NCI-H460 (cell line): ENCODE measurements at places on chromosomes 16 and 17.

DNA sequence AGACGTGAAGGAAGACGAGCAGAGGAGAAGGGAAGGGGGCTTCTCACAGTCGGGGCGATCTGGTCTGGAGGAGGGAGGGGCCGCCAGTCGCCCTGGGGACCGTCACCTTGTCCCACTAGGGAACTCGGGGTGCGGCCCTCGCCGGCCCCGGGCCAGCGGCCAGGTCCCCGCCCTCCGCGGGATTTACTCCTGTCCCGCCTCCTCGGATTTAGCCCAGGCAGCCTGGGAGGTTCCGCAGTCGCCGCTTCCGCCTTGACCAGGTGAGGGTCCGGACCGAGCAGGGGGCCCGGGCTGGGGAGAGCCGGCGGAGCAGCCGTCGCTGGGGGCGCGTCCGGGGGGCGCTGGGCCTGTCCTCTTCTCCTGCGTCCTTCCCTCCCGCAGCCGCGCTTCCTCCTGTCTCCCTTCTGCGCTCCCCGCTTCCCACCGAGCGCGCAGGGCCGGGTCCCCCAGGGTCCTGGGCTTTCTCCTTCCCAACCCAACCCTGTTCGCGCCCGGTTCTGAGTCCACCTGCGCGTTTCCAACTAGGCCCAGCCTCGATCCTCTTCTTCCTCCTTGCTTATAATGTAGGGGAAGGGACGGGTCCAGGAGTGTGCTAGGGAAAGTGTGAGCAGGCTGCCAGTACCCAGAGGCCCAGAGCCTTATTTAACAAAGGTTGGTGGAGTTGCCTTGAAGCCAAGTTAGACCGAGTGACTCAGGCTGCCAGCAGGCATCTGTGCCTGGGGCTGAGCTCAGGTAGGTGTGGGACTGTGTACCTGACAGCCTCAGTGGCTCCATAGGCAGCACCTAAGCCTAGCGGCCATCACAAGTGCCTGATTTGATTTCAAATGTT lies at the start of gene TNK1:
TSS of gene TNK1 (plus strand) at position 235 of the 829 bp plus-strand sequence. CDS start 1,838 bp downstream, outside the sequence.
- no peak for DNase-seq

DNA sequence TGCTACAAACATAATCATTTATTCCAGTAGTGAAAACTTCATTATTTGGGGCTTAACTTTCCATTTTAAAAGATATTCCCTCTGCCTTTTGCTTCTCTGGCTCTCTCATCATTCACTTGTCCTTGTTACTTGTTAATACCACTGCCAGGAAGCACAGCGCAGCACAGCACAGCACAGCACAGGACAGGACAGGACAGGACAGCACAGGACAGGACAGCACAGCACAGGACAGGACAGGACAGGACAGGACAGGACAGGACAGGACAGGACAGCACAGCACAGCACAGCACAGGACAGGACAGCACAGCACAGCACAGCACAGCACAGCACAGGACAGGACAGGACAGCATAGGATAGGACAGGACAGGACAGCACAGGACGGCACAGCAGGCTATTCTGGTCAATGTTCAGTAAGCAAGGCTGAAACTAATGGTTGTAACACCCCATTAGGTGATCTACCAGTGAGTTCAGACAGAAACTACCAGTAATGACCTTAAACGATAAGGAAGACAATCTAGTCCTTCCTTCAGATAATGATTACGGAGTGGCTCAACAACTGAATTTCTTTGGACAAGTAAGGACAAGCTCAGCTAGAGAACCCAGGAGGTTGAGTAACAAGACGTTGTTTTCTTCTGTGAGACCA lies 31.9 kb downstream of the COG1 start:
- DNase-seq = no peak

- DNase-seq = no peak
Measured at GRCh38 chr17:39114723-39115122, 36.7 kb downstream of the PLXDC1 start.

DNA sequence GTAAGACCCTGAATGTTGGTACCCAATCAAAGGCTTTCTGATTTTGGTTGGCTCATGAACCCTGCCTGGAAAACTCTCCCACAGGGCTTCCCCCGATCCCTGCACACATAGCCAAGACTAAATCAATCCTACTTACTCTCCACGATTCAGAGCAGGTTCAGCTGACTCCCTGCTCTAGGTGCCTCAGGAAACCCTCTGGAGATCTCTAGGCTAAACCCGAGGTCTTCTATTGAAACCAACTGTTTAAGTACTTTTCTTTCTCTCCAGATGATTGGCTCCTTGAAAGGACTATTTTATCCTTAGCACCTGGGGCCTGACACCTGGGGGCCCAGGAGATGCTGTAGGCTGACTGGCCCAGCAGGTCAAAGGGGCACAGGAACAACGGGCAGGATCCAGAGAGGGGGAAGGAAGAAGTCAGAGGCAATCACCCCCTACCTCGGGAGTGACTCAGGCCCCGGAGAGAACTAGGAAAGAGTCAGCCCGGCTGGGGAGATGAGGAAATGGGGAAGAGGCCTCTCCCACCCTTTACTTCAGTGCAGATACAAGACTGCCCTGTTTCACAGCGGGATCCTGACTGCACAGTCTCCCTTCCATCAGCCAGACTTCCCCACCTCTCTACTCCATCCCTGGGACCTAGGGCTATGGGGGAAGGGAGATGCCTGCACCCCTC lies 2.0 kb downstream of the TBC1D10B start:
- no peak for DNase-seq

DNA sequence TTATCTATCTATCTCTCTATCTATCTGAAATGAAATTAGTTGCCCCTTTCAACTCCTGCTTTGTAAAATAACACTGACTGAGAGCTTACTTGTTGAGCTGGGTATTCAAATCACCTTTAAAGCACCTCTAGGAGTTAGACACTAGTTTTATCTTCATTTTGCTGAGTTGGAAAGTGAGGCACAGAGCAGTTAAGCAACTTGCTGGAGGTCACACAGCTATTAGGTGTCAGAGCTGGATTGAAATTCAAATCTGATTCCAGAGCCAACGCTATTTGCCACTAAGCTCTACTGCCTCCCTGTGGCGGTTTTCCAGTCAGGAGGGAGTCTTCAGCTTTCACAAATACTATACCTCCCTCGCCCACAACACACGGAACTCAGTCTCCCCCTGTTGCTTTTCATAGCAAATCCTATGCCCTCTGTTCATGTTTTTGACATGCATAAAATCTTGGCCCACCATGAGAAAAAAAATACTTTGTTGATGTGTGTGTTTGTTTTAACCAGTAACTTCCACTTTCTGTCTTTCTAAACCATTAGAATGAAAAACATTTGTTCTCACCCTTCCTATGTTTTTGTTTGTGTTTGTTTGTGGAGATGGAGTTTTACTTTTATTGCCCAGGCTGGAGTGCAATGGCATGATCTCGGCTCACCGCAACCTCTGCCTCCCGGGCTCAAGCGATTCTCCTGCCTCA lies 74.8 kb upstream of the SMURF2 start:
- DNase-seq = peak; percentile 23

DNA sequence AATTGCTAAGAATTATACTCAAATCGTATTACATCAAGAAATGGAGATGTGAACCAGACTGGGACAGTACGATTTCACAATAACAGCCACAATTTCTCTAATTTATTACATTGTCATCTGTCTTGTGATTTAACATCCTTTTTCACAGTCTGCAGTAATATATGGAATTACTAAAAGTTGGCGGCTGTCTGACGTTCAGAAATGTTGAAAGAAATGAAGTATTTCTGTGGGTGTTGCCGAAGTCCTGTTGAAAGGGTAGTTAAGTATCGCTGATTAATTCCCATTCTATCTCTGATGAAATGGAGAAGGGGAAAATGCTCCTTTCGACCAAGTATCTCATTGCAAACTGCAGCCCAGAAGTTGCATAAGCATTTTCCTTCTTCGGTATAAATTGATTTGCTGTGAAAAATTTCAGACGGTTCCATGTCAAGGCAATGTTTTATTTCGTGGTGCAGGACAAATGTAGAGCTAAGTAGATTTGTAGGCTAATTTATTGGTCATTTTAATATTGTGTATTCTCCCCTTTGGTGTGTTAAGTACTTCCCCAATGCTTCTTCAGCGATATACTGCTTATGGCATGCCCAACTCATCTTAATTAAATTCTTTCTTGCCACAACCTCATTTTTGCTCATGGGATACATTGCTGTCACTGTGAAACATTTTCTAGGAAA lies 775.2 kb upstream of the RBFOX1 start:
- DNase-seq = no peak

GRCh38 chr17:38587947-38588787 lies 17.6 kb downstream of the SRCIN1 start:
- DNase-seq = no peak

DNA sequence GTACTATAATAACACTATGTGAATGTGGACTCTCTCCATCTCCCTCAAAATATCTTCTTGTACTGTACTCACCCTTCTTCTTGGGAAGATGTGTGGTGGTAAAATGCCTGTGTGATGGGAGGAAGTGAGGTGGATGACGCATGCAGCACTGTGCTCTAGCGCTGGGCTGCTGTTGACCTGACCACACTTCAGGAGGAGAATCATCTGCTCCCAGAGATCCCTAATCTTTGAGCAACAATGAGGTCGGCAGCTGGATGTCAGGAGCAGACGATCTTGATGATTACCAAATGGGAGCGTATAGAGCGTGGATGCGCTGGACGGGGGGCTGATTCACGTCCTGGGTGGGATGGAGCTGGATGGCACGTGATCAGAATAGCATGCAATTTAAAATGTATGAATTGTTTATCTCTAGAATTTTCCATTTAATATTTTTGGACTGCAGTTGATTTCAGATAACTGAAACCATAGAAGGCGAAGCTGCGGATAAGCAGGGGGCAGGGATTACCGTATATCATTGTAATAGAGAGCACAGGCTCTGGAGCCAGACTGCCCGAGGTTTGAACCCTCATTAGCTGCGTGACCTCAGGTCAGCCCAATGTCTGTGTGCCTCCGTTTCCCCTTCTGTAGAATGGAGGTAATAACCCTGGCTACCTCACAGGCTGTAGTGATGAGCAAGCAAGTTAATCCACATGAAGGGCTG lies 23.7 kb upstream of the CYLD start:
- no peak for DNase-seq

GRCh38 chr17:2749784-2750181 lies 331 bp upstream of the CCDC92B start:
- peak; percentile 58 for DNase-seq

DNA sequence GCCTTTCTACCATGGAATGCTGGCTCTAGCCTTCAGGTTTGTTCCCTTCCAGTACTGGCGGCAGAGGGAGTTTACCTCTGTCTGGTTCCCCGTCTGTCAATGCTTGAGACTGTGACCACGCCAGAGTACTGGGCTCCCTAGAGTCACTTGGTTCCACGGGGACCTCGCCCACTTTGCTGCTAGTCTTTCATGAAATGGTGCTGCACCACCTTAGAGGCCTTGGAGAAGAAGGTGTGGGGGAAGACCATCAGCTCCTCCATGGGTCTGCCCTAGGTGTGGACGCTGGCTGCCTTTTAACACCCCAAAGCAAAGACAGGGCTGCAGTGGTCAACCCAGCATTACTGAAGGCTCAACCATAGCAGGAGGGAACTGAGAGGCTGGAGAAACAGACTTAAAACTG lies 55.3 kb upstream of the KSR1 start:
- no peak for DNase-seq
